ENCODE measurements at places on chromosomes 11 and 22.

DNA sequence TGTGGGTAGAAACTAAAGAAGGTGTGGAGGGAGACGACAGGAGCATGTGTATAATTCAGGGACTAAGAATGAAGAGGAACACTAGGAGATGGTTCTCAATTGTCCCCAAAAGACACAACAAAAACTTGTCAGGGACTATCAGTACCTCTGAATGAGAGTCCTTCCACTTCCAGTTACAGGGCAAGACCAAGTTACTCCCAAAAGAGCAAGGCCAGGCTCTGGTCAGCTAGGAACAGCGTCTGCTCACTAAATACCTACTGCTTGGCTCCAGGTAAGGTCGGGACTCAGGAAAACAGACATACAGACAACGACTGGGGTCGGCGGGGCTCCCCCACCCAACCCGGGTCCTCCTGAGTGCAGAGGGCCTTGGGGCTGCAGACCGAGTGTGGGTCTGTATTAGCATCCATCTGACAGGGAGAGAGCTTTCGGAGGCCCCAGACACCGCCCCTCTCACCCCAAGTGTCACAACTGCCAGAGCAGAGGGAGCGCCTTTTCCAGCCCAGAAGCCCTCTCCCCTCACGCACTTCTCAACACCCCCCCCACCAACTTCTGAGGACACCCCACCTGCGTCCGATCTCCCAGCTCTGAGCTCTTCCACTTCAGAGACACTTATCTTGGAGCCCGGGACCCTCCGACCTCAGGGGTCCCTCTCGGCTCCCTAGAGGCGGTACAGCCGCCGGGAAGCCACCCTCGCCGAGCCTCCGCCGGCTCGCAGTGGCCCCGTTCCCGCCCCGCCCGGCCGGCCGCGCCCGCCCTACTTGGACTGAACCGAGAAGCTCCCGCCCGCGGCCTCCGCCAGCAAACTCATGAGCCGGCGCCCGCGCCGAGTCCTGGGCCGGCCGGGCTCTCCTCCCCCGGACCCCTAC lies 522 bp downstream of the RHOG start:
- no peak for DNase-seq

DNA sequence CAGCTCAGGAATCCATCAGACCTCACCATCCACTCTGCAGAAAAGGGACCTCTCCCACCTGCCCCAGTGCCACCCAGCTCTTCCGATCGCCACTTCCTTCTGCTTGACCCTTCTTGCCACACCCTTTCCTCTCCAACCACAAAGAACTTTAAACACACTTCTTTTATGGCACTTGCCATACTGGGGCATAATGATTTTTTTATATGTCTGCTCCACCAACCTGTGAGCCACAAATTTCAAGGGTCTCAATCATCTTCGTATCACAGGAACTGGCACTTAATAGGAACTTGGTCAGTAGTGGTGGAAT lies 11.7 kb upstream of the MYH9 start:
- no peak for DNase-seq

GRCh38 chr11:76436020-76436419 lies 8.8 kb upstream of the EMSY start:
- no peak for DNase-seq

DNA sequence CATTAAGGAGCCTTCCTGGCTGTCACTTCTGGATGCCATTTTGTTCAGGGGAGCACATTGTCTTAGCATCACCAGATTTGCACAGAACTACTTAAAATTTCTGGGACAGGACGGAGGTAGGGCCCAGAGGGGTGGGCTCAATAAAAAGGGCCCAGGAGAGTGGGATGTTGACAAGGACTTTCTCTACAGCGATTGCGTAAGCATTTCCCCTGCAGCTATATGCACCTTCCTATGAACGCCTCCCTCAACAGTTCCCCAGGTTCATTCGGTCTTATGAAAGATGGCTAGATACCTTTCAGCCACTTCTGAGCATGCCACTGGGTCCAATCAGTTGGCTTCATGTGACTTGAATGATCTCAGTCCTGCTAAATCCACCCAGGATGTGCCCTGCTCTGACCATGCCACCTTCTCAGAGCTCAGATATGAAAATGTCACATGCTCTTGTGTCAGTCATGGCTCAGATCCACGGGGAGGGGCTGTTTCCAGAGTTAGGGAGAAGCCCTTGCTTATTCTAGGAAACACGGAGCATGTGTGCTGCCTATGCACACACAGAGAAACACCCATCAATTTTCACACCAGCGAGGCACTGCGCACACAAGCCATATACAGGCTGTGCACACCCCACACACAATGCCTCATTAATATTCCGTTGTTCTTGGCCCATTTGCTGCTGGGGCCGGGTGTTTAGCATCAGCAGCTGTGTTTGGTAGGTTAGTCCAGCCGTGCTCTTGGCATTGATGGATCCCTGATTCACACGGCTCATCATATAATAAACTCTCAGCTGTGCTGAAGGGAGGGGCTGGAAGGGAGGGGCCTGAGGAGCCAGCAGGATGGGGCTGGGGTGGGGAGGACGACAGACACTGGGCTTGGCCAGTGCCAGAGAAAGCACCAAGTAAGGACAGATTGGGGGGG lies 52.5 kb upstream of the NNMT start:
- DNase-seq: no peak

GRCh38 chr11:57568330-57568766 lies 876 bp upstream of the UBE2L6 start:
- peak; percentile 58 for DNase-seq

DNA sequence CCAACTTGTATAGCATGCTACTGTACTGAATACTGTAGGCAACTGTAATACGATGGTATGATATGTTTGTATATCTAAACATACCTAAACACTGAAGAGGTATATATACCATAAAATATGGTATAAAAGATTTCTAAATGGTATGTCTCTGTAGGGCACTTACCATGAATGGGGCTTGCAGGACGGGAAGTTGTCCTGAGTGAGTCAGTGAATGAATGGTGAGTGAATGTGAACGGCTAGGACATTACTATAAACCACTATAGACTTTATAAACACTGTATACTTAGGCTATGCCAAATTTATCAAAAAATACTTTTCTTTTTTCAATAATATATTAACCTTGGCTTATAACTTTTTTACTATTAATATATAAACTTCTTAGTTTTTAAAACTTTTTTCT lies 66.8 kb downstream of the ZC3H12C start:
- DNase-seq: no peak

DNA sequence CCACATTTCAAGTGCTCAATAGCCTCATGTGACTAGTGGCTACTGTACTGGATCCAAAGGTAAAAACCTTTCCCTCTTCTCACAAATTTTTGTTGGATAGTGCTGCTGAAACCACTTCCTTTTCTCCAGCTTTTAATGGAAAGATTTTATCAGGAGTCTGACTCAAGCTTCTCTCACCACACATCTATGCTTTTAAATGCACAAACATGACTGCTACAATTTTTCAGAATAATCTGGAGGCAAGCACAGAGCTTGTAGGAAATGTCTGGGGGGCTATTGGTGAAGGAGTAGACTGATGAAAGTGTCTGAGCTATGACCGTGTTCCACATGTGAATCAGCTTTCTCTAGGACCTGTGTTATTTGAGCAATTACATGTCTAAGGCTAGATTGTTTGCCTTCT lies 101.1 kb upstream of the FAT3 start:
- peak; percentile 91 for DNase-seq

GRCh38 chr11:113023986-113024385 lies 62.8 kb downstream of the NCAM1 start:
- DNase-seq: no peak

- no peak for DNase-seq
These were observed 1043.8 kb downstream of the BRD1 start for GRCh38 chr22:48783821-48784266.

GRCh38 chr11:27041141-27041899 lies 705 bp downstream of the BBOX1 start:
- DNase-seq: no peak

- no peak for DNase-seq
These were observed 3.6 kb upstream of the MRPL23 start for GRCh38 chr11:1943576-1943975.

DNA sequence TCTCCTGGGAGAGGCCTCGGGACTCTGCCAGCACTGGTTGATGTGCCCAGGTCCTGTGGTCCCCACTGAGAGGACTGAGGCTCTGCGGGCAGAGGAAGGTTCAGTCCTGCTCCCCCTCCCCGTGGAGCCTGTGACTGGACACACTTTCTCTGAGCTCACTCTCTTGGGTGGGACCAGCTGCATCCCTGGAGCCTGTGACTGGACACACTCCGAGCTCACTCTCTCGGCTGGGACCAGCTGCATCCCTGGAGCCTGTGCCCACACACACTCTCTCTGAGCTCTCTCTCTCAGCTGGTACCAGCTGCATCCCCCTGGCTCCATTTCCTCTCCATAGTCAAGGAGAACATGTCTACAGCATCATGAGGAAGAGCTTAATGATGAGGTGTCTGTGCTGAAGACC lies 39.5 kb downstream of the TOLLIP start:
- DNase-seq: no peak

GRCh38 chr22:38180841-38181452 lies 683 bp downstream of the PLA2G6 start:
- DNase-seq: no peak

- no peak for DNase-seq
These were observed 978 bp downstream of the FLI1 start for GRCh38 chr11:128694618-128695481.

- no peak for DNase-seq
These were observed 21.8 kb upstream of the SMIM35 start for GRCh38 chr11:118108513-118108912.

DNA sequence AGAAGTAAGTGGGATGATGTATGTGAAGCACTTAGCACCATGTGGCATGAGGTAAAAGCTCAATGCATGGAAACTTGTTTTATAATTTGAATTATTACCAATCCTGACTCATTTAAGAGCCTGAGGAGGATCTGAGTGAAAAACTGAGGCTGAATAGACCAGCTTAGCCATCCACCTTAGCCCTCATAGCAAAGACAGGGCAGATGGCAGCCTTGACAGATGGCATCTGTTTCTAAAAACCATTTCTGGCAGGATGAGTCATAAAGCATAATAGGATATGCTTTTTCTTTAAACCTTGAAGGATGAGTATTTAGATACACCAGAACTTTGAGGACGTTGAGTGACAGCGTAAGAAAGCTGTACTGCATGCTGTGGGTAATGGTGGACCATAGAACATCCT lies 61.0 kb upstream of the NAV2 start:
- no peak for DNase-seq

GRCh38 chr11:60930394-60930793 lies 6.1 kb downstream of the TMEM132A start:
- DNase-seq: no peak

GRCh38 chr11:66373265-66373664 lies 1.7 kb upstream of the SLC29A2 start:
- DNase-seq: no peak

- DNase-seq: no peak
These were observed 3.9 kb downstream of the SPTBN2 start for GRCh38 chr11:66725114-66725513.

DNA sequence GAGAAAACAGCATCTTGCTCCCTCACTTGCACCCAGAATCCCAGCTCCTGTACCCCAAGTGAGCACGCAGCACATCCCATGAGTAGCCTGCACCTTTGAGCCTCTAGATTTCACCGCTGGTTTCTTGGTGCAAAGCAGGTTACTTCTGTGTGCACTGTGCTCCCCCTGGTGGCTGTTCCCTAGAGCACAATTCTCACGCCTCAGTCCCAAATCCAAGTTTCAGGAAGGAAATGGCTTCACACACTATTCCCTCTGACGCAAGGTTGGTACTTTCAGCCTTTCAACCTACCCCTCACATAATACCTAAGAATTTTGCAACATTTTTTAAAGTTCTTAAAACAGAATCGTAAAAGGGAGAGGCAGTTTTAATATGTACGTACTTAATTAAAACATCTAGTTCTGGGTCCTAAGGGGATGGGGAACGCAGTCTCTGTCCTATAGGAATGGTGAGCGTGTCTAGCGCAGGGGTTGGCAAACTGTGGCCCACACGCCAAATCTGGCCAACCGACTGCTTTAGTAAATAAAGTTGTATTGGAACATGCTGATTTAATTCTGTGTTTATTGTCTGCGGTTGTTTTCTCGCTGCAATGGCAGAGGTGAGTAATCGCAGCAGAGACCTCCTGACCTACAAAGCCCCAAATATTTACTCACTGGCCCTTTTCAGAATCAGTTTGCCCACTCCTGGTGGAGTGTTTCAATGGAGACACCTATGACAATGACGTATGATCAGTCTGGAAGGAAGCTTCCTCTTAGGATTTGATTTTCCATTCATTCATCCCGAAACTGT lies 27.5 kb downstream of the DHCR7 start:
- no peak for DNase-seq

DNA sequence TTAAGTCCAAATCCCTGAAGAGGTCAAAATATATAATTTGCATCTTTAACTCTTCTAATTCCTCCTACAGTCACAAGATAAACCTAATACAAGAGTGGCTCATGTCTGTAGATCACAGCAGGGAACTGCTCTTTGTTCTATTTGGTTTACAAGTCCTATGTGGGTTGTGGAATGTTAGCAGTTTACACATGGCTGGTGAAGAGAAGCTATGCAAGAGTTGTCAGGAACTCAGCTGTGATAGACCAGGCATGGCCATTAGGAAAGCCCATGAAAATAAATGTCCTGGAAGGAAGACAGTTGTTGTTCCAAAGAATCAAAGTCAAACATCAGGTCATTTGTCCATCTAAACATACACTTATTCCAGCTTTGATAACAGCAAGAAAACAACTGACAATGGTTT lies 312.4 kb upstream of the PITPNB start:
- no peak for DNase-seq

DNA sequence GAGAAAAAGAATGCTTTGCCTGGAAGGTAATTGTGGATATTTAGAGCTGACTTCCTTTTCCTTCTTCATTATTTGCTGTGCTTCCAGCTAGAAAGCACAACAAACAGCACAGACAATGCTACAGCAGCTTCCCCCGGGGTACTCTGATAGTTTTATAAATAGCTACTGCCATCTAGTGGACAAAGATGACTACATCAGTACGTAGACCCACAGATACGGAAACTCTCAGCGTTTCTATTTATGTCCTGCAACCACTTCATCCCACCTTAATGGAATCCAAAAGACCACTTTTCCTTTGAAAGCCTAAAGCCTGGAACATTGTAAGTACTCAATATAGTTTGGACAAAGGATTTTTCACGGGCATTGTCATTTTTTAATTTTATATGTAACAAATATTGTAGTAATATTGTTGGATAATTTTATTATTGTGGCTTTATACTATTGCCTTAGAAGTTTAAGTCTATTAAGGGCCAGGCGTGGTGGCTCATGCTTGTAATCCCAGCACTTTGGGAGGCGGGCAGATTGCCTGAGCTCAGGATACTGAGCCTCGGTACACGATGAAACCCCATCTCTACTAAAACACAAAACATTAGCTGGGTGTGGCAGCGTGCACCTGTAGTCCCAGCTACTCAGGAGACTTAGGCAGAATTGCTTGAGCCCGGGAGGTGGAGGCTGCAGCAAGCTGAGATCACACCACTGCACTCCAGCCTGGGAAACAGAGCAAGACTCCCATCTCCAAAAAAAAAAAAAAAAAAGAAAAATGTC lies 7.5 kb downstream of the HSPA8 start:
- DNase-seq: peak; percentile 33

DNA sequence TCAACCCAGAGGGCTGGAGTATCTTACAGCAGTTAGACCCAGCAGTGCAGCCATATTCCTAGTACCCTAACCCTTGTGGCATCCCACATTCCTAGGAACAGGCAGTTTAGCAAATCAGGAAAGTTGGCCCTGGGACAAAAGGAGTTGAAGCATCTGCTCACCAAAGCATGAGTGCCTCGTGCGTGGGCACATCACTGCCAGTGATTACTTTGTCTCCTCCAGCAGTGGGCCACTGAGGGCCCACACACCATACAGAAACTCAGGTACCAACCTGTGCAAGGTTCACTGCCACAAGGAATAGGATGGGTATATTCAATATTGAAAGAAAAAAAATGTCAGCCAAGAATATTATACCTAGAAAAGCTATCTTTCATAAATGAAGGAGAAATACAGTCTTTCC lies 227.5 kb upstream of the CNTN5 start:
- no peak for DNase-seq

All from NCI-H226 (cell line).